Lung (tissue), 17 donors: ENCODE measurements at places on chromosomes 12 and 14. TPM values are rescaled to one million over a fixed set of nuclear protein-coding genes. Genes with fewer than 3 reads are reported as not detected.

GRCh38 chr12:42631513-42631912, 42.0 kb upstream of the PRICKLE1 start:
- no peak for DNase-seq

DNA sequence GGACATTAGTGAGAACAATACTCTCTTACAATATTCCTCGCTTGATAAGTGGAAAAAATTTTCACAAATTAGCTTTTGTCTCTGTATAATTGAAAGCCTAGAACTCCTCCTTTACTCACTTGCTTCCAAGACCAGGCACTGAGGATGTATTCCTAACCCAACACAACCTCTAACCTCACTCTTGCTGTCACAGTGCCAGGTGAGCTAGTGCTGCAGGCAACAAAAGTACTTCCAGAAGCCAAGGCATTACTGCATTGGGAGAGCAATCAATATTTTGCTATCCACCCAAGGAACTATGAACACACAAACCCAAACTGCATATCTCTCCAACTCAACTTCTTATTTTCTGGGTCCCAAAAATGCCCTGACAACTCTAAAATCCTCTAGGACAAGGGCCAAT, 1081.0 kb downstream of the VRK1 start:
- peak; percentile 37 for DNase-seq

GRCh38 chr12:97306147-97306546, 156.5 kb upstream of the RMST start:
- DNase-seq = peak; percentile 43

GRCh38 chr12:40013292-40013691, 92.6 kb downstream of the SLC2A13 start:
- no peak for DNase-seq

GRCh38 chr12:131142891-131143657, 189.4 kb downstream of the ADGRD1 start:
- no peak for DNase-seq

DNA sequence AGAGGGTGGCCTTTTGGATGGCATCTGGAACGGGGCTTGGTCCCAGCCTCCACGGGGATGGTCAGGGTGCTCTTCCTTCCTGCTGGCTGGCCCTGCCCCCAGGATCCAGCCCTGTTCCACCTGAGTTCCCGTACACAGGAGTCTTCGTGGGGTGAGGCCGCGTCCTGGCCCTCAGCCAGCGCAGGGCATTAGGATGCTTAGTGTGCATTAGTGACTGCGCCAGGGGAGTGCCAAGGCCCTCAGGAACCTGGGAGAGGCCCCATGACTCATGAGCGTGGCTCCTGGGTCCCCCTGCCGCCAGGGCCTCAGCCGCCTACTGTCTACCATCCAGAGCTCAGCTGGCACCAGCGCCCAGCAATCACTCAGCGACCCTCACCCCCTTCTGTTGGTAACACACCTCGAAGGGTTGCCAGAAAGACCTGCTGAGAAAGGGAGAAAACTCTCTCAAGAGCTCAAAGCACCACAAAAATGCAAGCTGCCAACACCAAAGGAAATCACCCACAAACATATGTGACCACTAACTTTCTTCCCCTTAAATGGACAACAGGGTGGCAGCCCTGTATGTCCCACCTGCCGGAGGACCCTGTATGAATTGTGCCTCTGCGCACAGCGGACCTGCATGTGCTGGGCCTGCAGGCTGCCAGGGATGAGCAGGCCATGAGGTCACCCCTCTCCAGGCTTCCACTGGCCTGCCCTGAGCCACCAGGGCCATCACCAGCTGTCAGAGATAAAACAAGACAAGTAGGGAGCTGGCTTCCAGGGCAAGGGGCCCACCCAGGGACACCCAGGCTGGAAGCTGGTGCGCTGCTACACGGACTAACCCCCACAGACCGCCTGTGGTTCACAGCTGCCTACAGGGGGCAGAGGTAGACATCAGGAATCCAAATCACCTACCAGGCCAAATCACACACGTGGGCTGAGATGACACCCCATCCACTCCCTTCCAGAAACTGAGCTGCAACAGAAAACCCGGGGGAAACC, 28.7 kb downstream of the CCDC85C start:
- DNase-seq = no peak

DNA sequence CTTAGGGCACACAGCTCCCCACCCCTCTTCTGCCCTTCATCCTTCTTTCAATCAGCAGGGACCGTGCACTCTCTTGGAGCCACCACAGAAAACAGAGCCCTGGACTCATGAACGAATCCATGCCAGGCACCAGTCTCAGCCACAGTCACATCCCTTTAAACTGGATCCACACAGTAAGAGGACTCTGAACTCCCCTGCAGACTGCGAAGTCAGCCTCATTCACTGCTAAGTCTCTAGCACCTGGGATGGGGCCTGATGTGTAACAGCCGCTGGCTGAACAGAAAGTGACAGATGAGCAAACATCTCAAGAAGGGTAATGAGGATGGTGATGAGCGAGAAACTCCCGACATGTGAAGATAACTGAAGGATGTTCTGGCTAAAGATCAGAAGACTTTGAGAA, 45.8 kb upstream of the IQSEC3 start:
- no peak for DNase-seq

DNA sequence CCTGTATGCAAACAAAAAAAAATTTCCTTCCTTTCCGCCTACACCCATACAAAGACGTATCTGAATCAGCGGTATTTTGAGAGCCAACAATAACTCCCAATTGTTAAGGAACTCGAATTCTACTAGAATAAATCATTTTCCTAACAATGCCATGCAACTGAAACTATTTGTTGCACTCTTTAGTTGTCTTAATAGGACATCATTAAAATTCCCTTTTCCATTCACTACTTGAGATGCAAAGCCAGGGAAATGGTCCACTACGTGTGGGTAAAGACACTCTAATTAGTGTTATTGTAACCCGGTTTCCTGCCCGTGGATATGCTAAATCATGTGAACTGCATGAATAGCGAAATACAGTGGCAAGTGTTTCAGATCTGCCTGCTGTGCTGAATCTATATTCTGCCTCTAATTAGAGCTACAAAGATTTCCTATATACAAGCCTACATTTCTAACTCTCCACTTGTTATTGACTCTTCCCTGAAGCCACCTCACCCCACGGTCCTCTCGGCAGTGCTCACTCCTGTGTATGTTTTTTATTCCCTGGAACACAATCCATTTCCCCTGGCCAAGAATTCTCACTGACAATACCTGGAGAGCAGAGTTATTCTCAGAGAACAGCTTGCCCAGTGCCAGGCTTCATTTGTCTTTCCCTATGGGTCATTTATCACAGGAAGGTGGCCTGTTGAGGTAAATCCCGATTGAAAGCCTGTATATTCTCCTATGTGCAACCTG, 168.3 kb downstream of the PAWR start:
- no peak for DNase-seq

The RNF41 gene
- 54.6 TPM for total RNA-seq

The DBX2 gene
- not detected for total RNA-seq

The RASSF9 gene
- total RNA-seq = 10.0 TPM
